Body of pancreas (tissue), 4 donors: ENCODE measurements at places on chromosomes 12 and 14. TPM values are rescaled to one million over a fixed set of nuclear protein-coding genes. Genes with fewer than 3 reads are reported as not detected.

Gene GUCY2C
- total RNA-seq = not detected

- DNase-seq = no peak
Observed at GRCh38 chr12:122486805-122487426, 13.8 kb downstream of the ZCCHC8 start.

- no peak for DNase-seq
Observed at GRCh38 chr12:43011383-43011926, 421.9 kb upstream of the PRICKLE1 start.

DNA sequence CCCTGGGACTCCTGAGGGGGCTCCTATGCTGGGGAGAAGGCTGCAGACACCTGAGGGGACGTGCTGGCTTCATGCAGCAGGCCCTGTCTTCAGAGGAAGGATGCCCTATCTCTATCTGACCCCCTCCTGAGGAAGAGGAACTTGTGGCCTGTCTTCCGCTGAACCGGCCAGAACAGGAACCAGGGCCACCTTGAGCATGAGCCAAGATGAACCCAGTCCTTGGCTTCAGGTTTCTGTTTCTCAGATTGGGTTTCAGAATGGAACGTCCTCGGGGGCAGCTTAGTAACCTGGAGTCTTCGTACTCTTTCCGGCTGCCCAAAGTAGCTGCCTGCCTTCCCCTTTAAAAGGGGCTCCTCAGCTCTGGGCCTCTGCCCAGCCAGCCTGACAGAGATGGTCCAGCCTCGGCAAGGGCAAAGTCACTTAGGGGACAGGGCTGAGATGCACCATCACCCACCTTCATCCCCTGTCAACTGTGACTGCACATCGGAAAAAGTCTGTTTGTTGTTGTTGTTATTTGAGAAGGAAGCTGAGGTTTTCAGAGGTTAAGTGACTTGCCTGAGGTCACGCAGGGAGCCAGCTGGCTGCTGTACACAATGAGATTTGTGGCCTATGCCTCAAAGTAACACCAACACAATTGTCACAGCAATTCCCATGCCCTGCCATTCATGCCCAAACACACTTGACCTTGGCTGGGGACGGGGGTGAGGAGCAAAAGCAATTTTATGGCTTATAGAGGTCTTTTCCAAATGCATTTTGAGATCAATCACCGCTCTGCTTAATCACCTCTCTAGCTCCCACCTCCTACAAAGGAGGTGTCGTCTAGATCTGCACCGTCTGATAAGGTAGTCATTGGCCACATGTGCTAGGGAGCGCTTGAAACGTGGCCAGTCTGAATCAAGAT, 13.4 kb downstream of the ASB2 start:
- DNase-seq = no peak

Gene PLEKHG7
- total RNA-seq = 1.6 TPM
